Caki2 (cell line): ENCODE measurements at places on chromosomes 11 and 22.
A peak's percentile ranks its signal among the peaks of the same experiment; 100 is the strongest.

- no peak for DNase-seq
Observed at GRCh38 chr11:134532131-134532920, 120.3 kb upstream of the B3GAT1 start.

DNA sequence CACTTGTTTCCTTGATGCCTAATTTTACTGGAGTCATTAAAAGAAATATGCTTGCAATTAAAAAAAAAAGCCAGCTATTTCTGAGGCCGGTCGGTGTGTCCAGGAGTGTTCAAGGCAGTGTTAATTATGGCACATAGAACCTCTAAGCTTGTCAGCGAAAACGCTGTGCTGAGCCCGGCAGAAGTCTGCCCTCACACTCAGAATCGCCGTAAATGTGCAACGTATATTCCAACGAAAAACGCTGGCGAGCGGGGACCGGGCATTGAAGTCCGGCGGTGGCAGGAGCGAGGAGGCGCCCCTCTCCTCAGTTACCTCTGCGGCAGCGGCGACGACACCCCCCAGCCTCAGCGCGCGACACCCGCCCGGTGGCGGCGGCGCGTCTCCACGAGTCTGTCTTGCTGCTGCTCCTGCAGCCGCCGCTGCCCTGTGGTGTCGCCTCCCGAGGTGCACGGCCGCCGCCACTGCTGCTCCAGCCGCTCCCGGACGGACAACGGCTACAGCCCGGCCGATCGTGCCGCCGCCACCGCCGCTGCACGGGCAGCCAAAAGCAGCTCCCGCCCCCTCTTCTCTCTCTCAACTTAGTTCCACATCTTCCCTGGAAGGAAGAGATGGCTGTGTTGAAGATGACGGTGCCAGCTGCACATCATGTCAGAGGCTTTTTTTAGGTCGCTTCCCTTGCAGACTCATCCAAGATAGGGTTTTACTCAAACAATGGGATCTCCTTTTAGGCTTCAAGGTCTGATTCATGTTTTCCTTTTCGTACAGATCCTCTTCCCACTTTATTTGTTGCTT is 56.0 kb downstream of the JAM3 start:
- DNase-seq = no peak

DNA sequence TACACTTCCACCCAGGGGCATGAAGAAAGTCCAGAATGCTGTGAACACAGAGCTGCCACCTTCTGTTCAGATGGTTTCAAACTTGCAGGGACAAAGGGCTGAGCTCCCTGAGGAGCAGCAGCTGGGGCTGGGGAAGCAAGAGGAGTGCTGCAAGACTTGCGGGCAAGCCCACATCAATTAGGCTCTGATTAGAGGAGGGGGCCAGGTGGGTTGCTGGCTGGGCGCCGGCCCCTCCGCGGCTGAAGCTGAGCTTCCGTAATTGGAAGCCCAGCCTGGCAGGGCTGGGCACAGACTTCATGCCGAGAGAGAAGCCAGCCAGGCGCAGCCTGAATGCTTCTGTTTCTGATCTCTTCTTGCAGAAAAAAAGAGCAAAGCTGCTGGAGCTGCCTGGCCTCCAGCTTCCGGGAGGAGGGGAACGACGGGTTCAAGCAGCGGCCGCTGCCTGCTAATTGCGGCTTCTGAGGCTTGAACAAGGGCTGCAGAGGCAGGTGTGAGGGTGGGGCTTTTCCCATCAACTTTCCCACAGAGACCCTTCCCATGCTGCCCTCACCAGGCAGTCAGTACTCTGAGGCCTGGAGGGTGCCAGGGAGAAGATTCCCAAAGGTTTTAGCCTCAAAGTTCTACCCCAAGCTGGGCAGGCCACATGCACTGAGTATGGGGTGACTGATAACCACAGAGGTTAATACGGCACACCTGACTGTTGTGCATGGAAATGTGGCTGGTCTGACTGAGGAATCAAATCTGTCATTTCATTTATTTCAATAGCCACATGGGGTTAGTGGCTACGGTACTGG is 91.1 kb upstream of the LMO1 start:
- DNase-seq = peak; percentile 8

GRCh38 chr22:24107661-24108060 is 73.6 kb upstream of the SUSD2 start:
- no peak for DNase-seq

GRCh38 chr11:61712314-61712713 is 32.1 kb downstream of the DAGLA start:
- no peak for DNase-seq

GRCh38 chr11:35496416-35496815 is 29.0 kb downstream of the PAMR1 start:
- DNase-seq = no peak

DNA sequence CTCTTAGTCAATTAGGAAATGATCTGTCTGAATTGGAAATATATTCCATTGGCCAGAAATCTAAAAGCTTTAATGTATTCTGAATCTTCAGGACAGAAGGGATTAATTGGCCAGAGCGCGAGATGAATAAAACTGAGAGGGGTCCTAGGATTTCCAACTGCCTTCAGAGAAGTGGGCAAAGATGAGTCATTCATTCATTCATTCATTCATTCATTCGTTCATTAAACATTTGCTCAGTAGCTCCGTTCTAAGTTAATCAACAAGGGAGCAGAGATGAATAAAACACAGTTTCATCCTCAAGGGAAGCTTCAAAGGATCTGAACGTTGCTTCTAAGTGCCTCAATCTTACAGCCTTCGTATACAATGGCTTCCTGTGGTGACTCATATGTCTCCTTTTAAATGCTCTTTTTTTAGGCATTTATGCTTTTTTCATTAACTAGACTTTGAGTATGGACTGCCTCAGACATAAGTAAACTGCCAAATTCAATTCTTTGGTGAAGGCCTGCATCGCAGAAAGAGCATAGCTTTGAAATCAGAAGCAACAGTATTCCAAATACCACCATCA is 537.4 kb upstream of the CCDC90B start:
- no peak for DNase-seq

- no peak for DNase-seq
Observed at GRCh38 chr11:75281469-75282095, 41.0 kb downstream of the TPBGL start.

DNA sequence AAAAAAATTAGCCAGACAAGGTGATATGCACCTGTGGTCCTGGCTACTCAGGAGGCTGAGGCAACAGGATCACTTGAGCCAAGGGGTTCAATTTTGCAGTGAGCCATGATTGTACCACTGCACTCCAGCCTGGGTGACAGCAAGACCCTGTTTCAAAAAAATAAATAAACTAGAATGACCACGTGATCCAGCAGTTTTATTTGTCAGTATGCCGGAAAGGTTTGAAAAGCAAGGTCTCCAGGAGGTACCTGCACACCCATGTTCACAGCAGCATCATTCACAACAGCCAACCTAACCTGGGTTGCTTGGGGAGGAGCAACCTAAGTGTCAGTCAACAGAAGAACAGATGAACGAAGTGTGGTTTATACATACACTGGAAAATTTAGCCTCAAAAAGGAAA is 78.7 kb upstream of the SEPTIN5 start:
- no peak for DNase-seq
